Left colon (tissue), 2 donors: ENCODE measurements at places on chromosomes 6 and 20. TPM values are rescaled to one million over a fixed set of nuclear protein-coding genes. Genes with fewer than 3 reads are reported as not detected.

- DNase-seq: no peak
Observed at GRCh38 chr20:41670631-41671030, 52.5 kb upstream of the CHD6 start.

GRCh38 chr20:35595456-35595855 is 20.2 kb upstream of the SPAG4 start:
- no peak for DNase-seq

GRCh38 chr6:168451805-168452517 is 11.0 kb downstream of the SMOC2 start:
- DNase-seq: no peak

DNA sequence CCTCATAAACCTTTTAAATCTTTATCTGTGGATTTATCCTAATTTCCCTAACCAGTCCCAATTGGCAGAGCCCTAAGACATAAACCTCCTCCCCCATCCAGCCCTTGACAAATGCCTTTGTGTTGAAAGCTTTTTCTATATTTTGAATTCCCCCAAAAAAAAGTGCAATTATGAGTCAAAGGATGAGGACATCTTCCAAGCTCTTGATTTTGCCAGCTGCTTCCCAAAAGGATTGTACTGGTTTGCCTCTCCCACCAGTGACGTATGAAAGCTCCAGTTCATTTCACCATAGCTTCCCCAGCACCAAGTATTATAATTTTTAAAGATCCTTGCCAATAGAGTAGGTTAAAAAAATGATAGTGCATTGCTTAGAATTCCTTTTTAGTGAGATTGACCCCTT is 38.9 kb downstream of the SIRPA start:
- DNase-seq: no peak

DNA sequence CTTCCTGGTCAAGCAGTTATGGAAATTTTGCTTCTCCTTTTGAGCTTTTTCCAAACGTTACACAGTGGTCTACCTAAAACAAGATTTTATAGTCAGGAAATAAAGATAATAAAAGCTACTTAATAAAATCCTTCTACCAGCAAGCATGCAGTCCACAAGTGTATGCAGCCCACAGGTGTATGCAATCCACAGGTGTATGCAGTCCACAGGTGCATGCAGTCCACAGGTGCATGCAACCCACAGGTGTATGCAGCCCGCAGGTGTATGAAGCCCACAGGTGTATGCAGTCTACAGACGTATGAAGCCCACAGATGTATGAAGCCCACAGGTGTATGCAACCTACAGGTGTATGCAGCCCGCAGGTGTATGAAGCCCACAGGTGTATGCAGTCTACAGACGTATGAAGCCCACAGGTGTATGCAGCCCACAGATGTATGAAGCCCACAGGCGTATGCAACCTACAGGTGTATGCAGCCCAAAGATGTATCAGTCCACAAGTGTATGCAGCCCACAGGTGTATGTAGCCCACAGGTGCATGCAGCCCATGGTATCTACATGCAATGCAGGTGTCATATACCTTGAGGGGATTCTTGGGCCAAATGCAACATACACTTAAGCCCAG is 26.4 kb upstream of the OCSTAMP start:
- DNase-seq: no peak

Gene ZSCAN26
- 3.8 TPM for total RNA-seq

DNA sequence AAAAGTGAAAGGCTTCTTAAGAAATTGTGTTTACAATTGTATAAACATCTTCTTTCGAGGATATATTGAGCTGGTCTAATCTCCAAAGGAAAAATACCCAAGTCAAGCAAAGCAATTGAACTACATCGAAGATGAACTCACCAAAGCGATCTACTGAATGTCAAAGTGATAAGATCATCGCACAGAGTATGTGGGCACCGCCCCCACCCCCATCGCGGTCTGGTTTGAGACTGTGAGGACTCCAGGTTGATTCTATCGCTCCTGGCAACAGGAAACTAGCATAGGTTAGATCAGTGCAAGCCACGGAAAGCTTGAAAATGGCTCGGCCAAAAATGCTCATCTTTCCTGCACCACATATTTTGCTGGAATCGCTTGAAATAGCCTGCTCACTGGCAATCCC is 133.2 kb upstream of the RPS6KA2 start:
- no peak for DNase-seq

Gene ENPP1
- 15.8 TPM for total RNA-seq

DNA sequence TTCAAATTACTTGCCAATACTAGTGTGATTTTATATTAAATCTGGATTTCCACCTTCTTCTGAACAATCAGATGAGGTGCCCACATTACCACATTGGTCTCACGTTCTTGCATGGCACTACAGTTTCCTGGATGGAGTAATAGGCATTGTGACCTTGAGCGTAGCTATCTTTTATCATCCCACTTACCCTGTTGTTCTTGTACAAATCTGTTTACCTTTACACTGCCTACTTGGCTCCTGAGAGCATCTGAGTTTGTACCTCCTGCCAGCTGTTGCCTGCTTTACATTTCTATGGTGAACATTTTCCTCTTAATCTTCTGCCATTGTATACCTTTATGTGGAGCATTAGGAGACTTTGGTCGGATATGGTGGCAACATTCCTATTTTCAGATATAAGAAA is 90.7 kb downstream of the AKAP7 start:
- DNase-seq: no peak

GRCh38 chr6:7261032-7261841 is 51.8 kb downstream of the SSR1 start:
- peak; percentile 88 for DNase-seq

Gene RBPJL
- not detected for total RNA-seq

- peak; percentile 87 for DNase-seq
Observed at GRCh38 chr20:3045042-3045815, 623 bp upstream of the MRPS26 start.

Gene KCNB1
- total RNA-seq: 2.0 TPM

Gene DLL1
- 27.8 TPM for total RNA-seq

Gene BNIP5
- total RNA-seq: 14.4 TPM

DNA sequence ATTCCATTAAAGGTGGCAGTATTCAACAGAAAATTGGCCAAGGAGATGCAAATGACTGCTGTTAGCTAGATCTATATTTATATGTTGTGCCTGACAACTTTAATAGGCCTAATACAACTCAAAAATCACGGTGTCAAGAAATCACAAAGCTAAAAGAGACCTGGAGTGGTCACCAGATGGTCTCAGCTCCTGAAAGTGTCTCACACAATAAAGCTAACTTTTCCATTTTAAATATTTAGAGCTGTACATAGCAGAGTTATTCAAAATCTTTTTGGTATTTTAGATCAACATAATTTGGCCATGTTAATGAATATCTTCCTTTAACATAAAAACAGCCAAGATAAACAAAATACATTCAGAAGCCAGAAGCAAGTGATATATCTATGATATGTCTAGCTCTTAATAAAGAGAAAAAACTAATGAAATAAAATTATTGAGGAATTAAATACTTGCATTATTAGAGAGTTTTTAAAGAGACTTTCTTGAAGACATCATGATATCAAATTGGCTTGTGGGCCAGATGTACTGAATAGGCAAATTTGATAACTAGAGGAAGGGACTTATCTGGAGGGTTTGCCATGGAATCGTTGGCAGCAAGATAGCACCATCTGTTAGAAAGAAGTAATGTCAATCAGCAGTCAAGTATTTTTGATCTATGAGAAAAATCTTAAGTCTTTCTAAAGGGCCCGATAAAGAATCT is 84.9 kb upstream of the SCAF8 start:
- DNase-seq: no peak

DNA sequence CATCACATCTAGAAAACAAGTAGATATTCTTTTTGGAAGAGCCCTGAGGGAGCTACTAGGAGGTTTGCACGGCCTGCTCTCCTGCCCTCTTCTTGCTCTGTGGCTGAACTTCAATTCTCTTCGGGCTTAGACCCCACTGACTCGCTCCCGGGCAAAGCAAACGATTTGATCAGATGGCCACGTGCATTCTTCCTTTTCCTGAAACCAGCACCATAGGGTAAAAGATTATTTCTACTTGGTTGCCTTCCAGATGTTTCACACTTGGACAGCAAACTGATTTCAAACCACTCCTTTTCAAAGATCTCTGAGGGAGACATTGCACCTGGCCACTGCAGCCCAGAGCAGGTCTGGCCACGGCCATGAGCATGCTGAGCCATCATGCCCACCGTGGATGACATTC is at the start of gene SLC22A1:
SLC22A1 (plus strand) TSS at position 258 of the 400 bp plus-strand sequence; CDS start at position 379, 121 bp downstream.
- DNase-seq: peak; percentile 9

GRCh38 chr20:884983-885952 is 30.9 kb downstream of the ANGPT4 start:
- DNase-seq: no peak

DNA sequence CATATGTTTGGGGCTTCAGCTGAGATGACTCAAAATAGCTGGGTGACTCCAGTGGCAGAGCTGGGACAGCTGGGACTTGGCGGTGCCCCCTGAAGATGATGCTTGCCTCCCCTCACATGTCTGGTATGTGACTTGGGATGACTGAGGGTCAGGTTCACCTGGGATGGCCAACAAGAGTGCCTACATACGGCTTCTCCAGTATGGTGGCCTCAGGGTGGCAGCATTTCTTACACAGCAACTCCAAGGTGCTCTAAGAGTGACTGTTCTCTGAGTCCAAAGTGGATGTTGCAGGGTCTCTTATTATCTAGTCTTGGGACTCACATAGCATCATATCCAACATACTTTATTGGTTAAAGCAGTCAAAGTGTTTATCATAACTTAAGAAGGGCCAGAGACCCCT is 87.8 kb upstream of the CENPW start:
- DNase-seq: no peak

DNA sequence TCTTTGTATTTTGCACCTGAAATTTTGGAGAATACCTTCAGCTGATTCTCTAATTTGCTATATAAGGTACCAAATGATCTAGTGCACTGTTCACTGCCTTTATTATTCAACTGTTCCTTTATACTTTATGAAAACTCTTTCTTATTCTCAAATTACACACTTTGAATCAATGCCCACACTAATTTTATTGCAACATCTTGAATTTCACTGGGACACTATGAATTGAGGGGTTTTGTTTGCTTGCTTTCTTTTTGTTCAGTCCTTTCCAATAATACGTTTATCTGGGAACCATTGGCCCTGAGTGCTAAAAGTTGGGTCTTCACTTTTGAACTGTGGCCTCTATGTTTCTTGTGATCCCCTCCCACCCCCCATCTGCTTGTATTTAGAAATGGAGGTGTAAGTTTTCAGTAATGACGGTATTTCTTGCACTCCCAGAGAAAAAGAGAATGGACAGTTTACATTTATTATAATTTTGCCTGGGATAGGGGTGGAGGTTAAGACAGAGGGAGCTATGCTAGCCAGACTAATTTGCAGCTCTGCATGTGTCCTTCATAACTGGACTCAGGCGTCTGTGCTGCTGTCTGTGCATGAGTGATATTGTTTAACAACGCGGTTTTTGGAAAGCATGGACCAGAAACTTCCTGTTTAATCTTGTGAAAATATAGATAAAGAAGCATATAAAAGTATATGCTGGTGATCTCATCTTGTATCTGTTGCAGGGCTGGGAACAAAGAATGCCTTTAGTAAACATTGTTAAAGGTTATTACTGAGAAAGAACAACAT is 98.1 kb downstream of the DNAH8 start:
- no peak for DNase-seq

- no peak for DNase-seq
Observed at GRCh38 chr6:15420959-15421438, 175.1 kb downstream of the JARID2 start.

- no peak for DNase-seq
Observed at GRCh38 chr20:1565461-1565860, 8.0 kb upstream of the SIRPD start.

DNA sequence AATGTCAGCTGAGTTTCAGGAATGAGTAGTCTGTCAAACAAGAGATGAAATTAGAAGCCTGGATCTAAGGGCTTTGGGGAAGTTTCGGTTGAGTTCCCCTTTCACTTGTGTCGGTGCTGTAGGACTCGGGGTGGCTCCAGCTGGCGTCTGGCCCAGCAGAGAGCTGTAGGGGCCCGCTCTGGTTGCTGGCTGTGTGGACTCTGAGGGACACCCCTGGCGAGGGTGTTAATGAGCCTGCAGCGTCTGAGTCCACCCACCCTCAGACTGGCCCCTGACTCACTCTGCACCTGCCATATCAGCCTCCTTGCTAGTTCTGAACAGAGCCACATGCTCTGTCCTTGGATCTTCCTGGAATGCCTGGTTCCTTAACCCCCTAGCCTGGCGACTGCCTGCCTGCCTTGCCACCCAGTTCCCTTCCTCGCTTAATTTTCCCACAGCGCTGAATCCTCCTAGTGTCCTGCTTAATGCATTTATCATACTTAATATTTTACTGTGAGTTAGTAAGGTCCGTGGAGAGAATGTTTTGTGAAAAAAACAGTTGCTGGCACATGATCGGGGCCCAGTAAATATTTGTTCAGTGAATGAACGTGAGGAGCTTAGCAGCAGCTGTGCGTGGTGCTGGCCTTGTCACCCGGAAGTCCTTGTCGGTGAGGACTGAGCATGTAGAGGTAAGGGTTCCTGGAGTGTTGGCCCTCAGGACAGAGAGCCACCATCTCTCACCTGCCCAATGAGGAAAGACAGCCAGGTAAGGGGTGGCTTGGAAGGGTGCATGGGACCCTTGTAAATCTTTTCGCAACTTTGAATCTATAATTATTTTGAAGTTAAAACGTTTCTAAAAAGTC is 1.6 kb downstream of the DNAJC5 start:
- peak; percentile 68 for DNase-seq

DNA sequence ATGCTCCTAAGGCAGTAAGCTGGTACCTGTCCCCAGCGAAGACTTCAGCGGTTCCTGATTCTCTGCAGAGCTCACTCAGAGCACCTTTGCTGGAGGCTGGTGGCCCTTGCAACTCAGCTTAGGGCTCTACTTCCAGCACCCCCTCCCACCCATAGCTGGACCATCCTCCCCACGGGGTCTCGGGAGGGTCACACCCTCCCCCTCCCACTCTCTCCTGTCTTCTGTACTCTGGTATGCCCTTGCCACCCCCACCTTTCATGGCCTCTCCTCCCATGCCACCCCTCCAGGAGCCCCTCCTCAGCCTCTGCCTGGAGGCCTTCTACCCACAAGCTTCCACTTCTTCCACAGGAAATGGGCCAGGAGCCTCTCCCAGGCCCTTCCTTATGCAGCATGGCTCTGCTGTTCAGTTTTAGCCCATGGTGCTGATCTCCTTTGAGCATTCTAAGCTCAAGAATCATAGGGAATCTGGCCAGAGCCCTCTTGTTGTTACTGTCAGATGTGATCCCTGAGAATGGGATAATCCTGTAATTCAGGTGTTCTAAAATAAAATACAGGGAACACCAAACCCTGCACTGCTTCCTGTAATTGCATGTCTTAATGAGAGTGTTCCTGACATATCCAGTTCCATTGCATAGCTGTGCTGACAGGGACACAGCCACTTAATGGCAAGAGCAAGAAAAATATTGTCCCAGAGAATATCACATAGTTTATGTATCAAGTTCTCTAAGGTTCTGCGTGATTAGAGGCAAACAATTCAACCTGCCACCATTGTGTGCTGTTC is 142.1 kb downstream of the SYNDIG1 start:
- no peak for DNase-seq

Gene C20orf141
- not detected for total RNA-seq
